ENCODE measurements at places on chromosomes 12 and 14.

DNA sequence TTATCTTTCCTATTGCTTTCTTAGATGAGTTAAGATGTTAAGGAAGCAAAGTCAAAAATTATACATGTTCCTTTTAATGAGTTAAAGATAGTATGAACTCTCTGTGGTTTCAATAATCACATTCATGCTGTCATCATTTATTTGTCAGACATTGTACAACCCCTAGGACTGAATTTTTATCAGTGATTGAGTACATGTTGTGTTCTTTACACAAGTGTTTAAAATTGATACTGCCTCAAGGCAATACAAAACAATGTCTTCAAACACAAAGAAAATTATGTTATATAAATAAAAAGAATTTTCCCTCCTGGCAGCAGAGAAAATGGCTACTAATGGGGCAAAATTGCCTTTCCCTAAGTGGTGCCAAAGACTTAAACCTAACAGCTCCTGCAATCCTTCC is 34.6 kb upstream of the KCNJ8 start:
- DNase-seq = no peak

GRCh38 chr12:39010406-39010805 is 105.0 kb upstream of the CPNE8 start:
- no peak for DNase-seq

- DNase-seq = no peak
Observed at GRCh38 chr12:125455556-125455955, 390.3 kb downstream of the AACS start.

GRCh38 chr14:55433880-55434804 is 6.3 kb downstream of the TBPL2 start:
- no peak for DNase-seq

GRCh38 chr14:66745078-66745477 is 237.1 kb downstream of the GPHN start:
- no peak for DNase-seq

- DNase-seq = no peak
Observed at GRCh38 chr14:39276005-39276404, 42.3 kb downstream of the MIA2 start.

GRCh38 chr12:65156366-65156841 is 13.0 kb upstream of the LEMD3 start:
- DNase-seq = no peak

DNA sequence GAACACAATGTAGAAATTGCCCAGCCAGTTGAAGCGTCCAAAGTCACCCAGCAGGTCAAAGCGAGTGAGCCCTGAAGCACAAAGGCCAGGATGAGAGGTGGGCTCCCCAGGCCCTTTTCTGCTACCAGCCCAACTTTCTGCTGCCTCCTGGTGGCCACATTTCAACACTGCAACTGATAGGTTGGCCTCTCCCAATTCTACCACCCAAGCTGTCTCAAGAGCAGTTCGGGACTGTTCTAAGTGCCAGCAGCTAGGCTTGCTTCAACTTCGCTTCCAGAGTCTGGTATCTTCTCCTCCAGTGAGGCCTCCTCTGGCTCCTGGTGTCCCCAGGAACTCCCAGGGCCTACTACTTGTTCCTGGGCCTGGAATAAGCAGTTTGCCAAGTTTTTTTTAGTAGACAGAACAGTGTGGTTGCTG is 3.4 kb upstream of the DHH start:
- no peak for DNase-seq

DNA sequence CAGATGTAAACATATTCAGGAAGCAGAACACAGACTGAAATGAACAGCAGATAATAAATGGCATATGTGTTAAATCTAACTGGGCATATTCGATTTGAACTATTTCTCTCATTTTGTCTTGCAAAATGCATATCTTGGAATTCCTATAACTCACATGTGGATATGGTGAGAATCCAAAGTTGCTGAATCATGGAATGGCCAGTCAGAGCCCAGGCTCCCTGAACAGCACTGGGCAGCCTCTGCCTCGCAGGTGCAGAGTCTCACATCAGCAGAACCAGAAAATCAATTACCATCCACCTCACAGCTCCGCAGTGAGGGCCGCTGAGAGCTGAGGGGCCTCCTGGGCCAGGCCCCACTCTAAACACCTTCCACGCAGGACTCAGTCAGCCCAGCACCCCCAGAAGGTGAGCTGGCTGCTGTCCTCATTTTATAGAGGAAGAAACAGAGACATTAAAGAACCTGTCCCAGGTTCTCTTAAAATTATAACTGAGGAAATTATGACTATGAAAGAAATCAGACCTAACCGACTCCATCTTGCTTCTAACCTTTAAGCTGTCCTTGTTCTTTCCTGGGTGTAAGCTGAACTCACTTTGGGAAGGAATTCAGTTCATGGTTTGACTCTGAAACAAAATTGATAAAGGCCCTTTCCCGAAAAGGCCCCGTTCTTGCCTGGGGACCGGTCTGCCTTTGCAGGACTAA is 269.1 kb upstream of the SFSWAP start:
- DNase-seq = no peak

GRCh38 chr12:129903956-129904829 is at the start of gene TMEM132D:
Gene TMEM132D, minus strand, starts transcription at chr12:129904025.
- DNase-seq = no peak

- no peak for DNase-seq
Observed at GRCh38 chr12:71032933-71033332, 112.4 kb upstream of the PTPRR start.

DNA sequence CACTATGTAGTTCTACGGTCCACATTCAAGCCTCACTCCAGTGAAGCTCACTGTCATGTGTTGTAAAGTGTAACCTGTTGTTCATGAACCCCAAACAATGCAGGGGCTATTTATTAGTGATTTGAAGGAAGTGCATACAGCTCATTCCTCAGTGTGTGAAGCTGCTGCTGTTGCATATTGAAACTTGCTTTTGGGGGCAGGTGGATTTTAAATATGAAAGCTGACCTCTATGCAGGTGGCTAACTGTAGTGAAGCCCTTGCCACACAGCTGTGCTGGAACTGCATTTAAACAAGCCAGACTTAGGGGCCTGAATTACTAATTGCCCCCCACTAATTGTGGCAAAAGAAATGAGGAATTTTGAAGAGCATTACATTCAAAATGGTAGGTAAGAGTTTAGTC is 226.3 kb downstream of the ATP23 start:
- DNase-seq = no peak

GRCh38 chr12:108751821-108752220 is 20.5 kb upstream of the CORO1C start:
- DNase-seq = no peak

DNA sequence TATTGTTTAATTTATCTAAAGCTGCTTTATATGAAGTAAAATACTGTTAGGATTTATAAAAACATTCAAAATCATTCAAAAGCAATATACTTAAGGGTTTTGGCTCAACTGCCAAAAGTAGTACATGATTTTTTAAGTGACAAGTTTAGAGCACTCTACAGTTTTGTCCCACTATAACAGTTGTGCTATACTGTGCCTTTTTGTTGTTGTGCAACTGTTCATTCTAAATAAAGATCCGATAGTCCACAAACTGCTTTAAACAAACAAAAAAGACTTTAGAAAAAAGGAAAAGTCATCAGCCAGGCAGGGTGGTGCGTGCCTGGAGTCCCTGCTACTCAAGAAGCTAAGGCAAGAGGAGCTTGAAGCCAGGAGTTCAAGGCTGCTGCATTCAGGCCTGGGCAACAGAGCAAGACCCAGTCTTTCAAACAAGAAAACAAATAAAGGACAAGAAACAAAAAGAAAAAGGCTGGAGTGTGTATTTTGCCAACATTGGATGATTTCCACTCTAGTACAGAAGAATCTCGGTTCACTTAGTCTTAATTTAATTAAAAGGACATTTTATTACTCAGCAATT is 7.3 kb downstream of the C2CD5 start:
- DNase-seq = no peak

GRCh38 chr12:41950455-41950854 is 194.2 kb downstream of the GXYLT1 start:
- DNase-seq = no peak

GRCh38 chr12:55642267-55642666 is 5.6 kb downstream of the OR10P1 start:
- DNase-seq = no peak

DNA sequence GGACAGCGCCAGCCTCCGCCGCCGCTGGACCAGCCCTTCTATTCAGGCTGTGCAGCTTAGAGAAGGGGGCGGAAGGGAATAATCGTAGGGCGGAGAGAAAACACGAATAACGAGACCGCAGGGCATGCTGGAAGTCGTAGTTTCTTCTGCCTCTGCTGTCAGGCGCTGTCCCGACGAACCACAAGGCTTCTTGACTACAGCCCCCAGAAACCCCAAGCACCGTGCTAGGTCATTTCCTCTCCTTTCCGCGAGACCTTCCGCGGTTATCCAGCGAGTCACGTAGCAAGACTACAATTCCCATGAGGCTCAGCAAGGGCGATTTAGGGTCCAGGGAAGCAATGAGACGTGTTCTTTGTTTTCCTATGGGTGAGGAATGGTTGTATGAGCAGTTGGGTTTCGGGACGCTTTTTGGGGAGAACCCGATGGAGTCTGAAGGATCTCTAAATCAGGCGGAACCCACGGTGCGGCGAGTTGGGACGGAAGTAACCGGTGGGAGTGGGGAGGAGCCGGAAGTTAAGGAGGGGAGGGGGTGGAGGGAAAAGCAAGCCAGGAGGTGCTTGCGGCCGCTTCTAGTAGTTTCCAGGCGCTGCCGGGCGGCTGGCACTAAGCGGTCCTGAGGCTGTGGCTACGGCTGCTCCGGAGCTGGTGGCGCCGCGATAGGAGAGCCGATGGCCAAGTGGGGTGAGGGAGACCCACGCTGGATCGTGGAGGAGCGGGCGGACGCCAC is at the start of the genes AHSA1 and VIPAS39:
AHSA1 (plus strand) TSS at position 572 of the 727 bp plus-strand sequence; CDS start at position 669, 97 bp downstream.
VIPAS39 (minus strand) TSS at position 80 of the 727 bp plus-strand sequence. CDS start 3,499 bp downstream, outside the sequence.
- DNase-seq = peak; percentile 98

DNA sequence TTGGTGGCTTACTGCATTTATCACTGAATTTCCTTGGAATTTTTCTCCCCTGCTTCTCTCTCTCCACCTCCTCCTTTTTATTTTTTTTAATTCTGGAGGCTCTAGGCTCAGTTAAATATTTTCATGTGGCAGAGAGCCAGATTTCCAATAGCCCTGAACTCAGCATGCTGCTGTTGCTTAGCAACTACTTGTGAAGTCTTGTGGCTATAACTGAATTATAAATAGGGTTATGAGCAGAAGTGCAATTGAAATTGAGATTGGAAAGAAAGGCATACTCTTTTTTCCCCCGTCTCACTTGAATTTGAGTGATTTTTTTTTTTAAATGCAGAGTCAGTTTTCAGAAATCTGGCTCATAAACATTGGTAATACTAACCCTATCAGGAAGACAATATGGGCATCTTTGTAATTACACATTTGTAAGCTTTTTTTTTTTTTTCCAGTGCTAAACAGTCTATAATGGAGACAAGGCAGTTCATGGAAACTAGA is 38.3 kb downstream of the ATF7IP start:
- DNase-seq = peak; percentile 72

GRCh38 chr12:12557733-12558132 is 4.9 kb downstream of the DUSP16 start:
- DNase-seq = no peak

DNA sequence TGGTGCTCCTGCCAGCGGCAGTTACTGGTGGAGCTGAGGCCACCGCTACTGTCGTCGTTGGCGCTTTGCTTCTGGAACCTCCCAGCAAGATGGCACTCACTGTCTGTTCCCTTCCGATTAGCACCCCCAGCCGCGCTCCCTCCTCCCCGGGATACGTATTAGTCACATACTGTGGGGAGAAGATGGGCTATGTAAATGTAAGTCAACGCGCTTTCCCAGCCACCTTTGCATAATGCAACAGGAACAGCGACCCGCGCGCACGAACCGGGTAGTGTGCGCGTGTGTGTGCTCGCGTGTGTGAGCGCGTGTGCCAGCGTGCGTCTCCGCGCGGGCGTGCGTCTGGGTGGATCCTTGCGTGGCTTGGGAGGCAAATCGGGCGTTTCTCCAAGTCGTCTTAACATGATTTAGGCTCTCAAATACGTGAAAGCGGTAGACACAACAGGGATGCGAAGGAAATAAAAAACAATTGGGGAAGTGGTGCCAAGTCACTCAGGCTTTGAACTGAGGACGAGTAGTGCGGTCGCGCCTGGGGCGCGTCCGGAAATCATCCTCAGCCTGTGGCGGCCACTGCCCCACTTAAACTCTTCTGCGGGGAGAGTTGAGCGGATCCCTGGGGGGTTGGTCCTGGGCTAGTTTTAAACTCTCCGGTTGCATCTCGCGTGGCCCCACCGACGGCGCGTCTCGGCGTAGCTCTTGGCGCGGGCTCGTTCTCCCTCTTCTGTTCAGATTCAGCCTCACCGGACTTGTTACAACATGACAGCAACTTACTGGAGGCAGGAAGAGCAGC is 1.8 kb downstream of the FLRT2 start:
- DNase-seq = peak; percentile 65

- no peak for DNase-seq
Observed at GRCh38 chr12:1504304-1504894, 90.0 kb downstream of the FBXL14 start.

DNA sequence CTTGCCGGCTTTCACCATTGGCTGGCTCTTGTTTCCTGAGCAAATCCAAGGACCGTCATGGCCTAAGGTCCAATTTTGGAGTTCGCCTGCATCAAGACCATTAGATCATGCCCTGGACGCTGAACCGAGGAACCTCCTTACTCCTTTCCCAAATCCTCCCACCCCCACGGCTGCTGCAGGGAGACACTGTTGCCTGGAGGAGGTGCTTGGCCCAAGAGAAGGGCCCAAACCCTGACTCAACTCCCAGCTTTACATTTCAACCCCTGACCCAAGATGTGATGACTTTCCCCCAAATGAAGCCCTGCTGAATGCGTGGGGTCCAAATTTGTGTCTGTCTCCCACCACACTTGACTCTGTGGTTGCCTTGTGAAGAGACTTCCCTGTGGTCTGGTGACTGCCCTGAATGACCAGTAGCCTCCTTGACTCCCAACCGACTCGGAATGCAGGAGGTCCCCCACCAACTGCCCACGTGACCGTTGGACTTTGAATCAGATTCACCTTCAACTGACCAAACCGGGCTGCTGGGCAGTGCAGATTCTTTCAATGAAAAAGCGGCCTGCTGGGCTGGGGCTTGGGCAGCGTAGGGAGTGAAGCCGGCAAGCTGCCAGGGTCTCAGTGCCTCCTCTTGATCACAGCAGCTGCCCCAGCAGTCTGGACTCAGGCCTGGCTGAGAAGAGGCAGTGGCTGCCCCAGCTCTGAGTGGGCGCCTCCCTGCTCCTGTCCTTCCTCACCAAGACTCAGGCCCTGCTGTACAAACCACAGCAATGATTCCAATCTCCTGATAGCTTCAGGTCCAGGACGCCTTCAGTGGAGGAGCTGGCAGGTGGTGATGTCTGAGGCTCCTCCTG is 46.7 kb upstream of the OASL start:
- no peak for DNase-seq

GRCh38 chr12:45200491-45201043 is 15.3 kb upstream of the ANO6 start:
- no peak for DNase-seq

- no peak for DNase-seq
Observed at GRCh38 chr14:25943329-25943728, 654.5 kb downstream of the NOVA1 start.
